ENCODE measurements at places on chromosomes 1 and 21.
A peak's percentile ranks its signal among the peaks of the same experiment; 100 is the strongest.

DNA sequence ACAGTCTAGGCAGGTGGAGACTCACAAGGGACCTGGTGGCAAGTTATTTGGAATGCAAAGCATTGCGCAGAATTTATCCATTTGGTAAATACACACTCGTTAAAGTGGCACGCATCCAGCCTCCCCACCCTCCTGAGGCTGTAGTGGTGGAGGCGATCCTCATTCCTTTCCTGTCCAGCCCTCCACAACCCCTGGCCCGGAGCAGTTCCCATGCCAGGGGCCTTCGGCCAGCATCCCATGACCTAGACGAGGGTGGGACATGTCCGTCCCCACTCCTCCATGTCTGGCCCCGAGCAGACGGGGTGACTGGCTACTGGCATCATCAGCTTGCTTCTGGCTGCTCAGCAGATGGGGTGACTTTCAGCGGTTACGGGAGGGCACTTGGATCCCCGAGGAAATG lies 281.5 kb upstream of the VAMP3 start:
- H3K36me3 ChIP-seq = no peaks in the 10 kb centered on the region
- peaks cover 9% of the 10 kb centered on the region for H3K4me1 ChIP-seq
- H3K4me3 ChIP-seq = no peak overlapping the region
- DNase-seq = no peak
- no peaks in the 10 kb centered on the region for H3K27me3 ChIP-seq

DNA sequence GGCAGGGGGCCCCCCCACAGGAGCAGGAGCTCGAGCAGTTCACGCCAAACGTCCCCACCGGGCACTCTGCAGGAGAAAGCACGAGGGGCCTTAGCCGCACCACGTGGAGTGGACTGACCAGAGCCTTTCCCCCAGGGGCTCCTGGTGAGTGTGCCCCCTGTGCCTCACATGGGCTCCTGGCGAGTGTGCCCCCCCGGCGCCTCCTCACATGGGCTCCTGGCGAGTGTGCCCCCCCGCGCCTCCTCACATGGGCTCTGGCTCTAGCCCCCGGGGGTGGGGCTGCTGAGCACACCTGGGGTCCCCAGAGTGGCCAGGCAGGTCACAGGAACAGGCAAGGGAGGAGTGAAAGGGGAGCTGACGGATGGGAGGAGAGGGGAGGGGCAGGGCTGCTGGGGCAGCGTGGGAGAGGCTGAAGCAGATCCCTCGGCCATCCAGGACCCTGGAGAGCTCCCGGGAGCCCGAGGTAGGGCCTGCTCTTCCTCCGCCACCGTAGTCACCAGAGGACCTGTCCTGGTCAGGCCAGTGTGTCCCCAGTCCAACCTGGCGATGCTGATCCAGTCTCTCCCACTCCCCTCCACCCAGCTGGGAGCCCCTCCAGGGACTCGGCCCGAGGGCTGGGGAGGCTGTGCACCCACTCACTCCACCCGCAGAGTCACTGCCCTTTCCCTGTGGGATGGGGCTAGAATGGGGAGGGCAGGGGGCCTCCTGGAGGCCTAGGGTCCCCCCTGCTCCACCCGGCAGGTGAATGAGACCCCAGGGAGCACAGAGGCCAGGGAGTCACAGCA lies 47.6 kb downstream of the ARHGEF16 start:
- H3K36me3 ChIP-seq = no peaks in the 10 kb centered on the region
- peaks cover 7% of the 10 kb centered on the region for H3K4me1 ChIP-seq
- peak; percentile 38 for DNase-seq

GRCh38 chr1:63743781-63744180 lies 30.0 kb upstream of the ROR1 start:
- no peak overlapping the region for H3K27ac ChIP-seq
- no peak for DNase-seq
- no peak overlapping the region for H3K4me3 ChIP-seq

DNA sequence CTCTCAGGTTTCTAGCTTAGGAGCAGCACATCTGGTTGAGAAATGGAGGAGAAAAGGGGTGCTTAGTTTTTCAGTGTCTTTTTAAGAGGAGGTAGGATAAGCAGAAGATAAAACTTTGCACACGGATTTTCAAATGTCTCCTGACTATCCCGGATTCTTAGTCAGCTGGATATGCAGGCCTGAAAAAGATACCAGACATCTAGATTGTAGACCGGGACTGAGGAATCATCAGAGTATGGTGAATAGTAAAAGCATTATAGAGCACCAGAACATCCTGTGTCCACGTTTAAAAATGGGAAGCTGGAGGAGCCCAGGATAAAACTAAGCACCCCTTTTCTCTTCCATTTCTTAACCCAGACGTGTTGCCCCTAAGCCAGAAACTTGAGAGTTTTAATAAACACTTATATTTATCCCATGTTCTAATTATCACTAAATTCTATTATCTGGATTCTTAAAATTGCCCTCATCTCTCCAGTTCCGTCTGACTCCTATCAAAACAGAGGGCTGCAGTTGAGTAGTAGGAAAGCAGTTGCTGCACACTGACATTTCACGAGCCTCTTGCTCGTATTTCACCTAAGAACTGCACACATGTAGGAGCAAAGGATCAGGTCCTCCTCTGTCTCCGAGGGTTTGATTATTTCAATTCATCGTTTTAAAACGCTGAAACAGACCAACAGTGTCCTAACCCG lies 609 bp downstream of the PIGK start:
- no peaks in the 10 kb centered on the region for H3K36me3 ChIP-seq
- peak overlapping the region; percentile 47 for H3K27ac ChIP-seq
- peak overlapping the region; percentile 84 for H3K4me3 ChIP-seq
- H3K27me3 ChIP-seq = no peaks in the 10 kb centered on the region
- no peaks in the 10 kb centered on the region for H3K4me1 ChIP-seq

- H3K27me3 ChIP-seq = no peaks in the 10 kb centered on the region
- H3K36me3 ChIP-seq = peaks cover 39% of the 10 kb centered on the region
- H3K4me3 ChIP-seq = no peak overlapping the region
- no peaks in the 10 kb centered on the region for H3K4me1 ChIP-seq
- no peak for DNase-seq
- no peak overlapping the region for H3K27ac ChIP-seq
Observed at GRCh38 chr1:22526098-22526497, 37.2 kb upstream of the EPHA8 start.

GRCh38 chr1:240189386-240189989 lies 97.8 kb downstream of the FMN2 start:
- H3K4me1 ChIP-seq = no peaks in the 10 kb centered on the region
- DNase-seq = peak; percentile 53
- H3K27ac ChIP-seq = no peak overlapping the region
- no peaks in the 10 kb centered on the region for H3K27me3 ChIP-seq
- H3K4me3 ChIP-seq = no peak overlapping the region
- H3K36me3 ChIP-seq = no peaks in the 10 kb centered on the region

DNA sequence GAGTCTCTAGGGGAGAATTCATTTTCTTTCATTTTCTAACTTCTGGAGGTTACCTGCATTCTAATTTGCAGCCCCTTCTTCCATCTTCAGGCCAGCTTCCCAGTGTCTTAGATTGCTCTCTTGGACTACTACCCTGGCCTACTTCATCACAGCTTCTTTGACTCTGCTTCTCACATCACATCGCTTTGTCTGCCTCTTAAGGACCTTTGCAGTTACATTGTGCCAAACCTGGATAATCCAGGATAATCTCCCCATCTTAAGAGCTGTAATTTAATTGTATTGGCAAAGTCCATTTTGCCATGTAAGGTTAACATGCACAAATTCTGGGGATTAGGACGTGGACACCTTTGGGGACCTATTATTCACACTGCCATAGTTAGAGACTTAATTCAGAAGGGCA lies 18.4 kb downstream of the RNF2 start:
- H3K36me3 ChIP-seq = no peaks in the 10 kb centered on the region
- no peaks in the 10 kb centered on the region for H3K4me1 ChIP-seq
- H3K27ac ChIP-seq = no peak overlapping the region
- no peaks in the 10 kb centered on the region for H3K27me3 ChIP-seq
- no peak for DNase-seq
- no peak overlapping the region for H3K4me3 ChIP-seq

- H3K27ac ChIP-seq = no peak overlapping the region
- no peaks in the 10 kb centered on the region for H3K36me3 ChIP-seq
- no peak for DNase-seq
- H3K4me1 ChIP-seq = no peaks in the 10 kb centered on the region
Observed at GRCh38 chr1:95685081-95685480, 451.1 kb downstream of the RWDD3 start.

- peaks cover 4% of the 10 kb centered on the region for H3K4me1 ChIP-seq
- no peak overlapping the region for H3K4me3 ChIP-seq
- H3K36me3 ChIP-seq = no peaks in the 10 kb centered on the region
- H3K27ac ChIP-seq = peak overlapping the region; percentile 31
- DNase-seq = peak; percentile 20
- peaks cover 57% of the 10 kb centered on the region for H3K27me3 ChIP-seq
Observed at GRCh38 chr1:201329801-201330200, 46.5 kb downstream of the PKP1 start.

DNA sequence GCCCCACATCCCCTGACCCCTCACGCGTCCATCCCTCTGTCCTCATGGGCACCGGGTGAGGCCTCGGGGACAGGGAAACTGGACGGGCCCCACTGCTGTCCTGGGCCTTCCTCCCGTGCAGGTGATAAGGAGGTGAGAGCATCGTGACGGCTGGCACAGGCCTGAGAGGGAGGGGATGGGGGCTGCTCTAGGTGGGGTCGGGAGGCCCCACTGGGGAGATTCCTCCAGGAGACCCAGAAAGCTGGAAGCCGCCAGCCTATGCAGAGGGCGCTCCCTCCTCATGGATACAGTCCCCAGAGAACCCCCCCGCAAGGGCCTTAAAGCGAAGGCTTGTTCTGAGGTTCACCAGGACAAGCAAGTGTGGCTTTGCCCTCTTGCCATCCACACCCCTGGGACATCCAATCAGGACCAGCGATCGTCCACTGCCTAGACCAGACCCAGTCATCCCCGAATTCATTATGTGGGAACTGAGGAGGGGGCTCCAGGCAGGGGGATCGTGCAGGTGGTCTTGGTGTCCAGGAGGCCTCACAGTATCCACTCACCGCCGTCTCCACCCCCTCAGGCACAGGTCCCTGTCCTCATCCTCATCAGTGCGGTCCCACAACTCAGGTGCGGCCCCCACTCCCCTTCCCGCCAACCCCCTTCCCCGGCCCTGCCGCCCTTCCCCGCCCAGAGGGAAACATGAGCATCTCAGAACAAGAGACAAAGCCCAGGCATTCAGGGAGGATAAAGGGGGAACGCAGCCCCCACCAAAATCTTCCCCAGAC lies 45.3 kb upstream of the COL18A1 start:
- H3K36me3 ChIP-seq = no peaks in the 10 kb centered on the region
- H3K4me3 ChIP-seq = no peak overlapping the region
- peaks cover 13% of the 10 kb centered on the region for H3K4me1 ChIP-seq
- DNase-seq = no peak
- H3K27me3 ChIP-seq = no peaks in the 10 kb centered on the region
- H3K27ac ChIP-seq = no peak overlapping the region

DNA sequence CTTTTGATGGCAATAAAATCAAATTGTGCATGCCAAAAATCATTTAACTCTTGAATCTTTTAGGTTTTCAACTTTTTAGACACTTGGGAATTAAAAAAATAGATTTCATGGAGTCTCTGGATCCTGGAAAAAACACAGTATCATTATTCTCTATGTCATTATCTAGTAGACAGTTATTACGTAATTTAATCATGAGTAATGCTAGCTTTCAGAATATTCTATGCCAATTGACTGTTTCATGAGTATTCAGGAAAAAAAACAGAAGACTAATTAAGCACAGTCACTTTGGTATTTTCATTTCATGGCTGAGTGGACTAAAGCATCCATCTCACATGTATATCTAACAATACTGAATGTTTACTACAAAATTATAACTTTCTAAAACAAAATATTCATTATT lies 44.0 kb downstream of the ODF2L start:
- no peak for DNase-seq
- peaks cover 10% of the 10 kb centered on the region for H3K36me3 ChIP-seq
- H3K27me3 ChIP-seq = no peaks in the 10 kb centered on the region
- H3K27ac ChIP-seq = no peak overlapping the region
- no peaks in the 10 kb centered on the region for H3K4me1 ChIP-seq

DNA sequence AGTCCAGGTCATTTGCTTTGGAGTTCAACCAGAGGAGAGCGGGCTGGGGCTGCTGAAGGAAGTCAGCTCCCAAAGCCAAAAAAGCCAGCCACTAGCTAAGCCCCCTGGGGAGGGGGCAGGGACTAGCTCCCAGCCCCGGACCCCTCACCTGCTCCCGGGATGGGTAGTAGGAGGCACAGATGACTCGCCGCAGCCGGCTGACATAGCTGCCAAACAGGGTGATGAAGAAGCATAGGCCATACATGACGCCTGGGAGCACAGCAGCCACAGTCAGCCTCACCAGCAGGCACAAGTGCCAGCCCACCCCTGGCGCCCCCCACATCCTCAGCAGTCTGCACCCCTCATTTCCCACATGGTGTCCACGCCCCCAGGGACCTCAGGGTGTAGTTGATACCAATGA lies 7.4 kb downstream of the DCST2 start:
- no peak overlapping the region for H3K4me3 ChIP-seq
- H3K4me1 ChIP-seq = peaks cover 3% of the 10 kb centered on the region
- no peaks in the 10 kb centered on the region for H3K36me3 ChIP-seq
- no peak for DNase-seq
- peaks cover 18% of the 10 kb centered on the region for H3K27me3 ChIP-seq

DNA sequence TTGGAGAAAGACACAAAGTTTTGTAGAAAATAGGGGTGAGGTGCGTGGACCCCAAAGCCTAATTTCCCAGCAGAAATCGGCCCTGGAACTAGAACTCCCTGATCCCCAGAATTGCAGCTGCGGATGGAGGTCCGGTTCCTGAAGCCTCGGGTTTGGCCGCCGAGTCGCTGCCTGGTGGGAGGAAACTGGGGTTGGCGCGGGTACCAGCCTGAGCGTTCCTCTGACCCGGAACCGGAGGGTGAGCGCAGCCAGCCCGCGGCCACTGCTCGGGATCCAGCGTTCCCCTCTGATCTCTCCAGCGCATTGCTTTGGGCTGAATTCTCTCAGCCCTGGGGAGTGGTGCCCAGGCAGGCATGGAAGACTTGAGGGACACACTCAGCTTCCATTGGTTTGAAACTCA lies 1.6 kb downstream of the ST6GALNAC5 start:
- peaks cover 26% of the 10 kb centered on the region for H3K27me3 ChIP-seq
- H3K4me1 ChIP-seq = 0 out of 2 replicates have a peak, but pooled peaks cover 2% of the 10 kb centered on the region
- no peaks in the 10 kb centered on the region for H3K36me3 ChIP-seq
- no peak overlapping the region for H3K4me3 ChIP-seq
- no peak for DNase-seq

GRCh38 chr1:226663327-226663704 lies 75.8 kb downstream of the ITPKB start:
- H3K4me1 ChIP-seq = peaks cover 26% of the 10 kb centered on the region
- no peak for DNase-seq
- peak overlapping the region; percentile 63 for H3K27ac ChIP-seq
- H3K4me3 ChIP-seq = no peak overlapping the region

All from IMR-90 (cell line).